GM13976 (cell line): ENCODE measurements at places on chromosomes 11 and 22.

GRCh38 chr11:35893796-35894475, 49.9 kb upstream of the LDLRAD3 start:
- no peak for DNase-seq

- no peak for DNase-seq
Measured at GRCh38 chr22:36467946-36468345, 13.5 kb downstream of the TXN2 start.

GRCh38 chr11:82229341-82229740, 504.3 kb downstream of the FAM181B start:
- no peak for DNase-seq

DNA sequence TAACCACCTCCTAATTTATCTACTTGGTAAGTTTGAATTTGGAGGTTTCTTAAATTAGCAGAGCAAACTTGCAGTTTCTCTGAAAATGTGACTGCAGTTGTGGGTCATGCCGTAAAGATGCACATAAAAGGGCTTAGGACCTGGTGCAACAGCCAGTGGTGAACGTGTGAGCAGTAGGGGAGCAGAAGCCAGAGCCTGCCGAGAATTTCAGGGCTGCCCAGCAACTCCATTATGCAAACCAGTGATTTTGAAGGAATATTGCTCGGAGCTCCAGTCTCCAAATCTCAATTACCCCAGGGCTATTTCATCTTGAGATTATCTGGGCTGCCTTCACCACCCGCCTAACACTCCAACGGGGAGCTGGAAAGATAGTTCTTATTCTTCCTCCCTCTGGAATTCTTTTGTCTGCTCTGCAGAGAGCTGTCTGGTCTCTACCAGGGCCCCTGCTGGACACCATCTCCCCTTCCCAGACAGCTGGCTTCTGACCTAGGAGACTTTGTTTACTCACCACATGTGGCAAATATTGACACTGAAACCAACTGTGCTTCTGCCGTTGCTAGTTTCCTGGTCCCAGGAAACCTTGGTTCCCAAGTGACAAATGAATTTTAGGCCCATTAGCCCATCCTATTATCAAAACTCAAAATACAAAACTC, 93.9 kb downstream of the DSCAML1 start:
- no peak for DNase-seq

- no peak for DNase-seq
Measured at GRCh38 chr22:44721213-44721612, 19.2 kb downstream of the PRR5 start.

- DNase-seq = no peak
Measured at GRCh38 chr11:45348729-45349128, 62.6 kb upstream of the SYT13 start.

DNA sequence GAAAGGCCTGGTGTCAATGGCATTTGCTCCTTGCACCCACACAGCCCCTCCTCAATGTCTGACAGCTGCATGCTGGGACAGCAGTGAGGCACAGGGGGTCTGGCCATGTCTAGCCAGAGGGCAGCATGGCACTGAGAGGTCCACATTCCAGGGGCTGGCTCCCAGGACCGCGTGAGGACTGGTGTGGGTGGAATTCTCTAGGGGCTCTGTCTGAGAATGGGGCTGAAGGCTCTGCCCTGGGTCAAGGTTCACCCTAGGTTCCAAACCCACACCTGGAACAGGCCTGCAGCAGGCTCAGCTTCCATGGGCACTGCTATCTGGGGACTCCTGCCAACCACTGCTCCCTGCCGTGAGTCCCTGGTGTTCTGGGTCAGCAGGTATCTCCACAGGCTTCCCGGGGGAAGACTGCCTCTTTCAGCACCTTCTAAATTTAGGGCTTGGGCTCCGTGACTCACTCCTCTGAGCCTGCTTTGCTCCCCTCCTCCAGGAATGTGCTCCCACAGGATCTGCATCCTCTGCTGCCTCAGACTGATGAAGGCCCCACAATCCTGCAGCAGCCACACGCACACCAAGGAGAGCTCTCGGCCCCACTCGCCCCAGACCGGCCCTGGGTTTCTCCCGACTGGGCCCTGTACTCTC, 4.2 kb downstream of the STARD10 start:
- DNase-seq = no peak

GRCh38 chr11:3671334-3672254, at the start of gene CHRNA10:
Gene CHRNA10 (minus strand): TSS chr11:3671384. CDS start chr11:3671312, 72 bp downstream.
- no peak for DNase-seq

GRCh38 chr11:27095059-27095458, 54.4 kb downstream of the BBOX1 start:
- no peak for DNase-seq

- no peak for DNase-seq
Measured at GRCh38 chr22:24883432-24883831, 63.1 kb downstream of the LHFPL7 start.

DNA sequence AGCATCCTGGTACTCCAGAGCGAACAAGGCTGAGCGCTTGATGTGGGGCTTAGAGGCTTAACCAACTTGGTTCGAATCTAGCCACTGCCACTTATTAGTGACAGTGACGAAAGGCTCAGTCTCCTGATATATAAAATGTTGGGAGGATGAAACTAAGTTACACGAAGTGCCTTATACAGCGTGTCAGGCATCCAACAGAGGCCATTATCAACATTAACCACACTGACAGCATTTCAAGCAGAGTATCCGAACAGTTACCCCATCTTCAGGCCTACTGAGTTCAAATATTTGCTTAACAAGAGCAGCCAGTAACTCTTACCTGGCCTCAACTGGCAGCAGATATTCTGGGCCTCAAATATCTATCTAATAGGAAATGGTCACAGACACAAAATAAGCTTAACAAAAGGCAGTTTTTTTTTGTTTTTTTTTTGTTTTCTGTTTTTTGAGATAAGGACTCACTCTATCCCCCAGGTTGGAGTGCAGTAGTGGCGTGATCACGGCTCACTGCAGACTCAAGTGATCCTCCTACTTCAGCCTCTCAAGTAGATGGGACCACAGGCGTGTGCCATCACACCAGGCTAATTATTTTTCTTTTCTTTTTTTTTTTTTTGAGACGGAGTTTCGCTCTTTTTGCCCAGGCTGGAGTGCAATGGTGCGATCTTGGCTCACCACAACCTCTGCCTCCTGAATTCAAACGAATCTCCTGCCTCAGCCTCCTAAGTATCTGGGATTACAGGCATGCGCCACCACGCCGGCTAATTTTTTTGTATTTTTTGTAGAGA, 2.9 kb downstream of the SERPIND1 start:
- DNase-seq = no peak

- DNase-seq = no peak
Measured at GRCh38 chr11:128575961-128576350, 11.4 kb downstream of the ETS1 start.

DNA sequence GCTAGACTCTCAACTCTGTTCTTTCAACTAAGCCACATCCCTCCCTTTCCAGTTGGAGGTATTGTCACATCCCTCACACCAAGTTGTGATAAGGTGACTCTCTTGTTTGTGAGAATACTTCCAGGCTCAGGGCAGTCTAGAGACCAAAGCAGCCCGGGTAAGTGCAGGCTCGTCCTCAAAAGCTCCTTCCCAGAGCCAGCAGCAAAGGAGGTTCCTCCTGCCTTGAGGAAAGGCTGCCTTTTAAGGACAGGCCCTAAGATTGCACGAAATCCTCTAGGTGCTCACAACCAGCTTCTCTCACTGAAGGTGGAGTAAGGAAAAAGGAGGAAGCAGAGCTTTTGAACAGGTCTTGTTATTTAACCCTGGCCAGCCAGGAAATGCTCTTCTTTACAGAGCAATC, 53.4 kb downstream of the SMCO4 start:
- DNase-seq = no peak

GRCh38 chr11:106281455-106282173, 204.2 kb downstream of the AASDHPPT start:
- no peak for DNase-seq

DNA sequence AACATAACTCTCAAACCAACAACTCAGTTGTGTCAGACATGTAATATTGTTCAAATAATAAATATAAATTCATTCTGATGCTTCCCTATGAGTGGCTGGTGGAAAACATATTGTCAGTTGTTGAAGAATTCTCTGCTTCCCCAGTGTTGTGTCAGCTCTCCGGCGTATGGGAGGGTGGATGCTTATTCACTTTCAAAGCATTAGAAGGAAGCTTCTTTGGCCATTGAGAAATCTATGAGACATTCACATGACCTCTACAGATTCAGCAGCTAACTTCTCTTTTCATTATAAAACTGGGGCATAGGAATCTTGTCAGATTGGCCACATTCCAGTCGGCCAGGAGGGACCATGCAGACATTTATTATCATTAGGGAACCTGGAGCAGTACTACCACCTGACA, 2.9 kb downstream of the OR51V1 start:
- DNase-seq = no peak

GRCh38 chr11:3036419-3036818, 20.8 kb downstream of the CARS1 start:
- DNase-seq = no peak
